ENCODE measurements at places on chromosomes 6 and 20.

DNA sequence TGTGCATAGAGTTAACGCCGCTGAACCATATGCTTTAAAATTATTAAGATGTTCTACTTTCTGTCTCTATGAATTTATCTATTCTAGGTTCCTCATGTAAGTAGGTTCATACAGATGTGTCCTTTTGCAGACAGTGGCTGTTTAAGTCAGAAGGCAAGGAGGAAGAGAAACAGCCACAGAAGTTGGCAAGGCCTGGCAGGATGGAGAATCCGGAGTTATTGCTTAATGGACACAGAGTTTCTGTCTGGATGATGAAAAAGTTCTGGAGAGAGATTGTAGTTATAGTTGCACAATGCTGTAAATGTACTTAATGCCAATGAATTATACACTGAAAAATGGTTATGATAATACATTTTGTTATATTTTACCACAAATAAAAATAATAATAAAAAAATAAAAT is 283.6 kb upstream of the CNR1 start:
- DNase-seq, result no peak

- no peak for DNase-seq
Measured at GRCh38 chr6:23584134-23584763, 541.8 kb upstream of the NRSN1 start.

GRCh38 chr6:16419636-16420336 is 181.4 kb downstream of the GMPR start:
- DNase-seq, result no peak

DNA sequence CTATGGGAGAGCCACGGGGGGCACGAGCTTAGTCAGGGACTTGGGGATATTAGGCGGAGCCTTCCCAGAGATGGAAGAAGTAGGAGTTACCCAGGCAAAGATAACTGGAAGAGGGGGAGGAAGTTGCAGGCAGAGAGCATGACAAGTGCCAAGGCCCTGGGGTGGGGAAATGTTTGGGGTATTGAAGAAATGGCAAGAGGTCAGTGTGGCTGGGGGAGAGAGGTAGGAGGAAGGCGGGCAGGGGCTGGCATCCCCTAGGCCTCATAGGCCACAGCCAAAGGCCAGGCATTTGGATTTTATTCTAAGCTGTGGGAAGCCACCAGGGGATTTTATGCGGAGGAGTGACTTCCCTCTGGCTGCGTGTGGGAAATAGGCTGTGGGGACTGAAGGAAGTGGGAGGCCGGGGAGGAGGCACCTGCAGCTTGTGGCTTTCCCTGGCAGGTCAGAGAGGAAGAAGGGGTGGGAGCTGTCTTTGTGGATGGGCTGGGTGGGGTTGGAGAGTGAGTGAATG is 22.7 kb downstream of the SNAI1 start:
- no peak for DNase-seq

DNA sequence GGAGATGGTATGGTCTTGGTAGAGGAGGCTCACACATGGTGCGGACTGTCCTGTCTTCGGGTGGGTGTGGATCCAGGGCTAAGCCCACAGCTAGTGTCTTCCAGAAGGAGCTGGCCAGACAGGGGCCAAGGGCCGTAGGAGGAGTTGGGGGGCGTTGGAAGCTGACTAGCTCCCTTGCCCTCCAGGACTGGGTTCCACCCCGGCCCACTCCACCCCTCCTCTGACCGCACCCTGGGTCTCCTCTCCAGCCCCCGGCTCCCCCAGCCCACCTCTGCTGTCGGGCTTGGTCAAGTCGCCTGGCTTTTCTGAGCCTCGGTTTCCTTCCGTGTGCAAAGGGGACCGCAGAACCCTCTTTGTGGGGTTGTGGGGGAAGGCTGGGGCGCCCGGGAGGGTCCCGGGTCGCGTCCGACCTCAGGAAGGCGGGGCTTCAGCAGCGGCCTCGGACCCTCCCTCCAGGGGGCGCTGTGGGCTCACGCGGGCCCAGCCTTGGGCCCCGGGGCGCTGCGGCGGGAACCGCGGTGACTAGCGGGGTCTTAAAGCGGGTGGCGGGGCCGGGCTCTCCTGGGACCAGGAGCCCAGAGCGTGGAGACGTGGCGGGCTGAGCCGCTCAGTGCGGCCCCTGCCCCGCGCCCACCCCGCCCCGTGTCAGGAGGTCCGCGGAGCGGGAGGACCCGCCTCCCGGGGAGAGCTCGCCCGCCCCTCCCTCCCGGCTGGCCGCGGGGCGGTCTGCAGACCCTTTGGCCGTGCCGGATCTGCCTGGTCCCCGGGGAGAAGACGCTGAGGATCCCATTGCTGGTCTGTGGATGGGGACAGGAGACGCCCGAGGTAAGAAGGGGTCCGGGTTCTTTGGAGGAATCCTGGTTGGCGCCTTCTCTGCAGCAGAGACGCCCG is 5.4 kb downstream of the NPBWR2 start:
- DNase-seq, result peak; percentile 71

GRCh38 chr20:4633780-4634179 is 87.9 kb upstream of the PRND start:
- DNase-seq, result no peak

DNA sequence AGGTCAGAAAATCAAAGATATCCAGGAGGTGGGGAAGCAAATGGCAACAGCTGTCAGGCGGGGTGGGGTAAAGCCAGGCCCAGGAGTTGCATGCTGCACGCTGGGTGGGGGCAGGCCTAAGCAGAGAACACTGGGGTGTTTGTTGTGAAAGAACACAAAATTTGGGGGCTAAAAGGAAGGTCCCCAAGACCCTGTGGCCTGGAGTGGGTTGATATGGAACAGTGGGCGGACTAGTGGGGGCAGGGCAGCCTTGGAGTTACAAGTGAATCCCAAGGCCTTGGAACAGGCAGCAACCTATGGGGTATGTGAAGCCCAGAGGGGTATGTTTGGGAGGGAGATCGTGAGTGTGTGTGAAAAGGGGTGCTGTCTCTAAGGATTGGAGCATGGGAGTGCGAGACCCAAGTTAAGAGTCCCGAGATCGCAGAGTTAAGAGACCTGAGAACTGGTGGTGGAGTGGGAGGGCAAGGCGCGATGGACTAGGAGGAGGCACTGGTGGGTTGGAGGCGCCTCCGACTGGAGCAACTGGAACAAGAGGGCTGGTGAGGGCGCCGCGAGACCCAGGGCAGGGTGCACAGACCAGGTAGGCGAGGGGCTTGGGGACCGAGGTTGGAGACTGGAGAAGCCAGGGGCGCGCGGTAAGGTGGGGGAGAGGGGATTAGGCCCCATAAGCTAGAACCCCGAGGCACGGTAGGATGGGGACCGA is 658 bp downstream of the CUL7 start:
- DNase-seq, result peak; percentile 39

- DNase-seq, result no peak
Measured at GRCh38 chr6:85568411-85568810, 25.2 kb downstream of the SNX14 start.

DNA sequence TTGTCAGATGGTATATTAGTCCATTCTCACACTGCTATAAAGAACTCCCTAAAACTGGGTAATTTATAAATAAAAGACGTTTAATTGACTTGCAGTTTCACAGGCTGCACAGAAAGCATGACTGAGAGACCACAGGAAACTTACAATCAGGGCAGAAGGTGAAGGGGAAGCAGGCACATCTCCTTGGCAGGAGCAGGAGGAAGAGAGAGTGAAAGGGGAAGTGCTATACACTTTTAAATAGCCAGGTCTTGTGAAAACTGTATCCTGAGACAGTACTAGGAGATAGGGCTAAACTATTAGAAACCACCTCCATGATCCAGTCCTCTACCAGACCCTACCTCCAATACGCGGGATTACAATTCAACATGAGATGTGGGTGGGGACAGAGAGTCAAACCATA is 193.9 kb upstream of the KCNG1 start:
- no peak for DNase-seq

DNA sequence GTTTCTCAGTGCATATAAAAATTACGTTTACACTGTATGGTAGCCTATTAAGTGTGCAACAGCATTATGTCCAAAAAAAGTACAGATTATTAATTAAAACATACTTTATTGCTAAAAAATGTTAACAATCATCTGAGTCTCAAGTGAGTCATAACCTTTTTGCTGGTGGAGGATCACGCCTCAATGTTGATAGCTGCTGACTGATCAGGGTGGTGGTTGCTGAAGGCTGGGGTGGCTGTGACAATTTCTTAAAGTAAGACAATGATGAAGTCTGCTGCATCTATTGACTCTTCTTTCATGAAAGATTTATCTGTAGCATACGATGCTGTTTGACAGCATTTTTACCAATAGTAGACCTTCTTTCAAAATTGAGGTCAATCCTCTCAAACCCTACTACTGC is 155.1 kb downstream of the BTBD9 start:
- DNase-seq, result no peak

DNA sequence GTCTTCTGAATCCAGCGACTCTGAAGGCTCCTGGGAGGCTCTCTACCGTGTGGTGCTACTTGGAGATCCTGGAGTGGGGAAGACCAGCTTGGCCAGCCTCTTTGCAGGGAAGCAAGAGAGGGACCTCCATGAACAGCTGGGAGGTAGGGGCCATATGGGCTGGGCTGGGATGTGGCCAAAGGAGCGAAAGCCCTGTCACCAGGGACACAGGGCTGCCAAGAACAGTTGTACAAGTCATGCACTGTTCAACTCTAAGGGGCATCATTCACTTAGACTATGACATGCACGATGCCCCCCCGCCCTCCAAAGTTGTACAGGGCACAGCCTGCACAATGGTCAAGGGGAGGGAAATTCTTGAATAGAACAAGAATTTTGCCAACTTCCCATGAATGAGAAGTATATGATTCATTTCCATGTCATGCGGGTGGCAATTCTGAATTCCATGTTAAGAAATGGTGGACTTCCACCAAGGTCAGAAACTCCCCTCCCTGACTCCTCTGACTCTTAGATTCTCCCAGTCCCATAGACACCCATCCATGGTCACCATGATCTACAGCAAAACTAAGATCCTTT is 1.6 kb downstream of the REM1 start:
- no peak for DNase-seq

- DNase-seq, result no peak
Measured at GRCh38 chr20:49291200-49291599, 13.3 kb upstream of the ZNFX1 start.

GRCh38 chr6:23145781-23146180 is 576.4 kb downstream of the HDGFL1 start:
- DNase-seq, result no peak

GRCh38 chr20:36895036-36895435 is 19.1 kb downstream of the TLDC2 start:
- no peak for DNase-seq

- DNase-seq, result no peak
Measured at GRCh38 chr20:9068841-9069663, at the start of gene PLCB4. TSS of gene PLCB4 (plus strand) at chr20:9069087. CDS start at chr20:9307815, 238,728 bp downstream.

GRCh38 chr20:49936153-49937026 is at the start of gene RNF114:
TSS of gene RNF114 (plus strand) at chr20:49936397. CDS start at chr20:49936413, 16 bp downstream.
- DNase-seq, result peak; percentile 92

- DNase-seq, result peak; percentile 27
Measured at GRCh38 chr6:108798670-108799353, 49.4 kb upstream of the ARMC2 start.

DNA sequence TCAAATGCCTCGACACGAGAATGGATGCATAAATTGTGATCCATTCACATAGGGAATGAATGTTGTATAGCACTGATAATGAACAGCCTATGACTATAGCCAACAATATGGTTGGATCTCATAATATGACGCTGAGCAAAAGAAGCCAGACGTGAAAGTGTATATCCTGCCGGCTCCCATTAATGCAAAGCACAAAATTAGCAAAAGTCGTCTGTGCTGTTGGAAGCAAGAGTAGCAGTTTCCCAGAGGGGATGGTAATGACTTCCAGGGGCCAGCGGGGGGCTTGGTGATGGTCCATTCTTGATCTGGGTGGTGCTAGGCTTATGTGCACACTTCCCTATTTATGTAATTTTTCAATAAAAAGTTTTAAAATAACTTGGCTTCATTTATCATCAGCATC is 1.0 kb upstream of the TAGAP start:
- DNase-seq, result no peak

DNA sequence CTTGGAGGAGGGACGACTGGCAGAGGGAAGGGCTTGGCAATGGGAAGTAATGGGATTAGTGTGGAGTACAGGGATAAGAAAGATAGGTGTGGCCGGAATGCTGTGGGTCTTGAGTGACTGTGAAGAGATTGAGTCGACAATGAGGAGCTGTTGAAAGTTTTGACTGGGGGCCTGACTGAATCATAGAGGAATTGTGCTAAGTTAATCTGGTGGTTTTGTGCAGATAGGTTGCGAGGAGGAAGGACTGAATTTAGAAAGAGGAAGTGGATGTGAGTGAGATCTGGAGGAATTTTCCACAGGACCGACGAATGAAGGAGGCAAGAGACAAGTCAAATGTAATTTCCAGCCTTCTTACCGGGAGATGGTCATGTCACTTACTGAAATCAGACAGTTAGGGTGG is 143.9 kb upstream of the RALGAPA2 start:
- no peak for DNase-seq
